ENCODE measurements at places on chromosomes 1 and 21.

DNA sequence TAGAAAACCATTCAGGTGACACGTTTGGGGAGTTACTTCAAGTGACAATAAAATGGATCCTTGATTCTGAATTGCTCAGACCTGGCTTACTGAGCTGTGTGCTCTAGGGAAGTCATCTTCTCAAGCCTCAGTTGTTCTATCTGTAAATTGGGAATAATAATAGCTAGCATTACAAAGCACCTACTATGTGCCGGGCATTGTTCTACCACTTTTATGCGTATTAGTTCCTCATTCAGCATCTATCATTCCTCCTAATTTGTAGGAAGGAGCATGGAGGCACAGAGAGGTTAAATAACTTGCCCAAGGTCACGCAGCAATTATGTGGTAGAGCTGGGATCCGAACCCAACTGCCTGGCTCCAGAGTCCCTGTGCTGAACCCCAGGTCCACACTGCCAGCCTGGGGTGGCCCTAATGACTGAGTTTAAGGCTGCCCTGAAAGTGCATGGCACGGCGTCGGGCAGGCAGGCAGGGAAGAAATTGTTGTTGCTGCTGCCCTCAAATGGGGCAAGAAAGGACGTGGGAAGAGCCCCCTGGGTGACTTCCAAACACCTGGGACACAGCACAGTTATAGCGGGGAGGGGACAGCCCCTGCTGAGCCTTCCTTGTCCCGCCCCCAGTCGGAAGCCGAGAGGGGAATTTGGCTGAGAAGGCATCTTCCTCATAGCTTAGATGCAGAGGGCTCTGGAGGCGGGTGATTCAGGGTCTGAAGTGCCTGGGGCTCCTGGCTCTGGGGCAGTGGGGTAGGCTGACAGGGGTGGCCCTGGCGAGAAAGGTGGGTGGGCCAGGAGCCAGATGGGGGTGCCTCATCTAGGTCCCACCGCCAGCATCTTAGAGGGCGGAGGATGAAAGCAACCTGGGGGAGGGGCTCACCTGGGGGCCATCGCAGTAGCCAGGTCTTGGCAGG lies 86.5 kb upstream of the IFFO2 start:
- DNase-seq = no peak

- no peak for DNase-seq
These were observed 30.2 kb downstream of the AMY1C start for GRCh38 chr1:103779932-103780331.

- DNase-seq = no peak
These were observed 19.8 kb downstream of the SERINC2 start for GRCh38 chr1:31432592-31433395.

DNA sequence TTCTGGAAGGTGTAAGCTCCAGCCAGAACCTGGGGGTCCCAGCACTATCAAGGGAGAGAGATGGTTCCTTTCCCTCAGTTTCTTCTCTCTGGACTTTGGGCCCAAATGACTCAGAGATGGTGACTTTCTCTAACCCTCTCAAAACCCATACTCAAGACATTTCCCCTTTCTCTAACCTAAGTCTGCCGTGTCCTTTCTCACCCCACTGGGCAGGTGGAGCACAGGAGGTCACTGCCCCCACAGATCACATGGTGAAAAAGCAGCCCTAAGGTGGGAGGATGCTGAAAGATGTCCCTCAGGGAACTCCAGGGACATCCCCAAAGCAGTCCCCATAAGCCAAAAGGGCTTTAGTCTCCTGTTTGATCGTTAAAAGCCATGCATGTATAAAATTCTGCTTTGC lies 173.7 kb downstream of the HIVEP3 start:
- DNase-seq = no peak

DNA sequence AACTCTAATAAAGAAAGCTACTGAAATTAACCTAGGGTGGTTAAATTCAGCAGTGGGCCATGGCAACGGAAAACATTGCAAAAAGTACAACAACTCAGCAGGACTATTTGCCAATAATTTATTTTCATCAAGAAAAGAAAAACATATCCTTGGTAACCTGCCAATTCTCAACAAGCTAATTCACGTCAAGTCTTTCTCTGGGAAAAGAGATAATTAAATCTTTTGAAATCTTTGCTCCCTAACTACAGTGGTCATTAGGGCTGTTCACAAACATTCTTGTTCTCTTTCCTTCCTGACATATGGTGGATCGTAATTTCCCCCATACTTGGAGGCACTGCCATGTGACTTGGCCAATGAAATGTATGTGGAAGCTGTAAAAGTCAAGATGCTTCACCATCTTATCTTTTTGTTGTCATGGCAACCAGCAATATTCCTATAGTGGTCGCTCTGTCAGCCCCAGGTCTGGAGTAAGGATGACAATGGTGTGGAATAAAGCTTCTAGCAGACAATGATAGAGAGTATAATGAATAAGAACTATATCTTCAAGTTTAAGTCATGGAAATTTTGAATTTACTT lies 29.6 kb upstream of the ZNF326 start:
- no peak for DNase-seq

DNA sequence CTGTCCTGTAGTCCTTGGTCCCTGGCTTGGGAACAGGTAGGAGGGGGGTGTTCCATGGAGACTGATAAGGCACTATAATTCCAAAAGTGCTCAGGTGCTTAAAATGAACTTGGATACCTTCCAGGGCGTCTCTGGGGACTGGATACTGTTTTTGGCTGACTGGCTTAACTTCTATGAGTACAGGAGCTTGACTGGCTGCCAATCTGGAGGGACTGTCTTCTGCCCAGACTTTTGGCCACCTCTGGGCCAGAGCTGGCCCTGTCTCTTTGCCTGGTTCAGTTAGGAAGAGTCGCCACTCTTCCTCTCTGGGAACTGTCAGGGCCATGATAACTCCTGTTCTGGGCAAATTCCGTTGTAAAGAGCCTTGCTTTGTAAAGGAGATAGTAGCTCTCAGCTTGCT lies 407.0 kb downstream of the TGFB2 start:
- DNase-seq = no peak

GRCh38 chr1:232538224-232538942 lies 91.5 kb downstream of the SIPA1L2 start:
- no peak for DNase-seq

- DNase-seq = no peak
These were observed 1.8 kb downstream of the LAPTM5 start for GRCh38 chr1:30755746-30756145.

GRCh38 chr1:158289811-158290210 lies at the start of gene CD1C:
CD1C (plus strand) TSS chr1:158289923; CDS start chr1:158290065, 142 bp downstream.
- DNase-seq = no peak

GRCh38 chr1:228770779-228771223 lies 35.5 kb downstream of the RHOU start:
- DNase-seq = no peak
